Breast epithelium (tissue), 4 donors: ENCODE measurements at places on chromosomes 4 and X.

DNA sequence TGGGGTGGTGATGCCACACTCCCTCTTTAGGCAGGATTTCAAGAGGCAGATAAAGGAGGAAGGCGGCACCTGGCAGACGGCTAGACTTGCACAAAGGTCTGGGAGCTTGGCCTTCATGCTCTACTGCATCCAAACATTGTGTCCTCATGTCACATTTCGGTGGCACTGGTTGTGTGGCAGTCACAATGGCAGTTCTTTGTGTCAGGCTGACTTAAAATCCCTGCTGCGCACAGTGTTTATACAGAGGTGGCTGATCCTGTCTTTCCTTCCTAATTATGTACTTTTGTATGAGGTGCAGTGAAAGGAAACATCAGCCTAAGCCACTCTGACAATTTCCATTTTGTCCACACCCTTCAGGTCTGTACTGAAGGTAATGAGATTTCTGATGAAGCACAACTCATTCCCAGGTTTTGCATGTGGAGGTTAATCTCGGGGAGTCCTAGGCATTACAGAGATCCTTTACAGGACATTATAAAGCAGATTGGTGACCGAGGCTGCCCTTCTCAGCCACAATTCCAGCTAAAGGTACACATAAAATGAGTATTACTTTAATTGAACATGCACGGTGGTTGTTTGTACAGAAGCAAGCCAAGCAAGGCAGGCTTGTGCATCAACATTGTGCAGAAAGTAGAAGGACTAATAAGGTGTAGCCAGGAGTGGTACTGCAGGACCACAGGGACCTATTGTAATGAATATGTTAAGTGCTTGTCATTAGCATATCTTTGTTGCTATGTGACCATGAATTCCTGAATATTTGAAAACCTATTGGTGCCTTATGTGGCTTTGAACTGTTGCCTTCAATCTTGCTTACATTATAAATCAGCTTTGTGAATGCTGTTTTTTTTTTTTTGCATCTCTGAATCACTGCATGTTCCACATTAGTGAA lies 147.6 kb downstream of the STK32B start:
- no peak for DNase-seq
- H3K4me3 ChIP-seq, result no peak overlapping the region
- H3K27me3 ChIP-seq, result no peaks in the 10 kb centered on the region

- no peak for DNase-seq
- H3K4me3 ChIP-seq, result peak overlapping the region; percentile 82
- H3K27me3 ChIP-seq, result no peaks in the 10 kb centered on the region
- no peaks in the 10 kb centered on the region for H3K4me1 ChIP-seq
These were observed 22.2 kb downstream of the FABP2 start for GRCh38 chr4:119299741-119300100.

- peaks cover 4% of the 10 kb centered on the region for H3K27me3 ChIP-seq
- H3K27ac ChIP-seq, result no peak overlapping the region
- peak overlapping the region; percentile 83 for H3K4me3 ChIP-seq
- H3K36me3 ChIP-seq, result no peaks in the 10 kb centered on the region
- DNase-seq, result no peak
These were observed 477 bp upstream of the HAND2 start for GRCh38 chr4:173530326-173531085.

- H3K27me3 ChIP-seq, result peaks cover 14% of the 10 kb centered on the region
- no peak overlapping the region for H3K4me3 ChIP-seq
- H3K27ac ChIP-seq, result no peak overlapping the region
- DNase-seq, result no peak
These were observed 43.7 kb downstream of the DDX3X start for GRCh38 chrX:41377624-41378023.

DNA sequence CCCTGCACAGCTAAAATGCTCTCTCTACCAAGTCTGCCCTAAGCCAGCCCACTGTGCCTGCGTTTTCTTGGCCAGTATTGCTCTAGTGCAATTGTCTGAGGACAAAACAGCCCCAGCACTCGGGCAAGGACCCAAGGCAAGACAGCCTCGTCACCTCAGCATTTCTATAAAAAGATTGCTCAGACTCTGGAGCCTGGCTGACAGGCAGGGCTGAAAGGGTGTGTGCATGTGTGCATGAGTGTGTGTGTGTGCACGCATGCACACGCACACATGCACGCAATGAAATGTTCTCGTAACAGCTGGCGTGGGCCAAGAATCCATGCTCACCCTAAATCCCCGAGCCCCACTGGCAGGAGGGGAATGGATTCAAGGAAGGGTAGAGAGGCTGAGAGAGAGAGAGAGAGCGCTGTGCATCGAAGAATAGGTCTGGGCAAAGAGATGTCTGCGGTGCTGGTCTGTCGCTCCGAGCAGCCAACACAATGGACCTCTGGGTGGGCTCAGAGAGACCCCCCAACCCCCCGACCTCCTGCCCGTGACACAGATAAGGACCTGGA lies 579.2 kb downstream of the BCOR start:
- peaks cover 77% of the 10 kb centered on the region for H3K27me3 ChIP-seq
- DNase-seq, result no peak
- H3K27ac ChIP-seq, result no peak overlapping the region
- H3K36me3 ChIP-seq, result no peaks in the 10 kb centered on the region
- peak overlapping the region; percentile 7 for H3K4me3 ChIP-seq

DNA sequence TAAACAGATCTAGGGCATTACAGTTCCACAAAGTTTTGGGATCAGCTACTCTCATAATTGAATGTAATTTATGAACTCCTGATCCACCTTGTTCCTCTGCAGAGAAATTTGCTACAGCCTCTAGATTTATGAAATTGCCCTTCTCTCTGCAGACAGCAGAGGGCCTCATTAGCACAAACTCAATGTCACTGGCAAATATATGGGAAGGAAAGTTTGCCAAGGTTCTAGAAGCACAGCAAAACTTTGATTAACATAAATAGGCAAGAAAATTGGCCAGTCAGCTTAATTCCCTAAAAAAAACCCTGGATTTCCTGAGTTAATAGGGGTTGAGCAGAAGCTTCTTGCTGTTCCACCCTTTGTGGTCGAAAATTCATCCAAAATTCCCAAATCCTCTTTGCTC lies 31.5 kb downstream of the PRPS1 start:
- H3K27ac ChIP-seq, result no peak overlapping the region
- no peak overlapping the region for H3K4me3 ChIP-seq
- H3K36me3 ChIP-seq, result no peaks in the 10 kb centered on the region

DNA sequence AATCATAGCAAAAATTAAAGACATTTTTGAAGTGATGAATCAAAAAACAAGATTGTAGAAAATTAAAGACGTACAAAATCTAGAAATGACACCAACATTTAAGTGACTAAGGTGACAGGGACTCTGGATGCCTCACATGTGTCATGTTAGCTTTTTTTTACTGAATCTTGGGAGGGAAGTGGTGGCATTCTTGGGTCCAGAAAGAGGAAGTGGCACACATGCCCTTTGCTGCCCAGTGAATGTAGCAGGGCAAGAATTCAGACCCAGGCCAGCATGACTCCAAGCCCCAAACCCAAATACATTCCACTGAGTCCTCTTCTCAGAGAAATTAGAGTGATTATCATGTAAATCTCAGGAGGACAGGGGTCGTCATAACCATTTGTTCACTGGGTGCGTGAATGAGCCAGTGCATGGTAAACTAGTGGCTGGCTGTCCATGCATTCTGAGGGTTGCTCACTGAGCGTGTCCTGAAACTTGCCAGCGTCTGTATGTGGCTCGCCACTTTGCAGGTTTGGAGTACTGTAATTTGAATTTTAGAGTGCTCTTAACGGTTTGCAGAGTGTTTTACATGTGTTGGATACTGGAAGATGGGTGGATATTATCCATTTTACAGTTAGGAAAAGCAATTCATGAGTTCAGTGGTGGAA lies 55.4 kb upstream of the TBC1D14 start:
- no peak for DNase-seq
- H3K4me3 ChIP-seq, result no peak overlapping the region
- H3K27me3 ChIP-seq, result no peaks in the 10 kb centered on the region

DNA sequence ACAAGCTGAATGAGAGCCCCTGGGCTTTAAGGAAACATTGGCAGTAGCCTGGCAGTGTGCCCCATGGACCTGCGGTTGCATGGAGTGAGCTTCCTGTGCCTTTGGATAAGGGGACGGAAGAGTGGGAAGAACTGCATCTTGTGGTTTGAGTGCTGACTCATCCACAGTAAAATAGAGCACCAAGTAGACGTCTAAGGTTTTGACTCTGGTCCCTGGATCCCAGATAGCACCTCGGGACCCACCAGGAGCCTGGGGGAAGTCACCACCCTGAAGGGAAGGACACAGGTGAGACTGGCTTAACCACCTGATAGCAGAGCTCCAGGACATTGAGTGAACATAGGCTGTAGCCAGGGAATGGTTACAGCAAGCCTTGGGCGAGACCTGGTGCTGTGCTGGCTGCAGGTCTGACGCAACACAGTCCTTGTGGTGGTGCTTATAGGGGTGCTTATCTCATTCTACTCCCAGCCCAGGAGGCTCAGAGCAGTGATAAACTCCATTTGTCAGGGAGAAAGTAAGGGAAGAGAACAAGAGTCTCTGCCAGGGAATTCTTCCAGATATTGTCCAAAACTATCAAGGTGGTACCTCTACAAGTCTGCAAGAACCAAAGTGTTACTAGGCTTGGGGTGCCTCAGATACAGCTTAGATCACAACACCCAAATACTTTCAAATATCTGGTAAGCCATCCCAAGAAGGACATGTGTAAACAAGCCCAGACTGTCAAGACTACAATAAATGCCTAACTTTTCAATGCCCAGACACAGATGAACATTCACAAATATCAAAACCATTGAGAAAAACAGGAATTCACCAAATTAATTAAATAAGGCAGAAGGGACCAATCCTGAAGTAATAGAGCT lies 123.6 kb upstream of the TET2 start:
- H3K4me3 ChIP-seq, result no peak overlapping the region
- H3K36me3 ChIP-seq, result no peaks in the 10 kb centered on the region
- no peak for DNase-seq

- H3K27me3 ChIP-seq, result no peaks in the 10 kb centered on the region
- no peaks in the 10 kb centered on the region for H3K36me3 ChIP-seq
- no peak overlapping the region for H3K4me3 ChIP-seq
- no peak for DNase-seq
- no peak overlapping the region for H3K27ac ChIP-seq
These were observed 107.9 kb upstream of the ELOVL6 start for GRCh38 chr4:110306303-110306702.

DNA sequence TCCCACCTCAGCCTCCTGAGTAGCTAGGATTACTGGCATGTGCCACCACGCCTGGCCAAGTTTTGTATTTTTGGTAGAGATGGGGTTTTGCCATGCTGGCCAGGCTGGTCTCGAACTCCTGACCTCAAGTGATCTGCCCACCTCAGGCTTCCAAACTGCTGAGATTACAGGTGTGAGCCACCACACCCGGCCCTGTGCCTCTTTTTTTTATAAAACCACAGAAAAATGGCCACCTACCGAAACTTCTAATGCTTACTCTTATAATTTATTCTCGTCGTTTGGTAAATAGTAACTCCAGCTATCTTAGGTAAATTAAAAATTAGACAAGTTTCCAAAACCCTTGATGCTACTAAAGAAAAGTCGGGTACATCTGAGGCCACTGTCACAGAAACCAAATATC lies 54.4 kb downstream of the IRF2 start:
- H3K4me1 ChIP-seq, result no peaks in the 10 kb centered on the region
- no peaks in the 10 kb centered on the region for H3K27me3 ChIP-seq
- no peak for DNase-seq
- no peak overlapping the region for H3K4me3 ChIP-seq

DNA sequence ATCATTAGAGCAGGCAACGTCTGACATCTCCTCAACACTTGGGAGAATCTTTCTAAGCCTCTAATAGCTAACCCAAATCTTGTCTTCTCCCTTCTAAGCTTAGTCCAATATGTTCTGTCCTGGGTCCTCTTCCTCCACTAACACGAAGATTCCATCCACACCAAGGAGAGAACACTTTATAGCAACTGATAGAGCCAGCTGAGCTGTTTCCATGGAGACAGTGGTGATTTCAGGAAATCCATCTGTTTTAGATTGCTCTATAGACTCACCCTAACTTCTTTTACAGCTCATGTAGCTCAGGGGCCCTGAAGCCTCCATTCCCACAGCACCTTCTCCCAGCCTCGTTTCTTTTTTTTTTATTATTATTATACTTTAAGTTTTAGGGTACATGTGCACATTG lies 37.4 kb downstream of the SCD5 start:
- no peaks in the 10 kb centered on the region for H3K4me1 ChIP-seq
- H3K36me3 ChIP-seq, result no peaks in the 10 kb centered on the region
- no peak overlapping the region for H3K4me3 ChIP-seq
- DNase-seq, result no peak
